NB4 (cell line): ENCODE measurements at places on chromosomes 2 and 18.
A peak's percentile ranks its signal among the peaks of the same experiment; 100 is the strongest.

DNA sequence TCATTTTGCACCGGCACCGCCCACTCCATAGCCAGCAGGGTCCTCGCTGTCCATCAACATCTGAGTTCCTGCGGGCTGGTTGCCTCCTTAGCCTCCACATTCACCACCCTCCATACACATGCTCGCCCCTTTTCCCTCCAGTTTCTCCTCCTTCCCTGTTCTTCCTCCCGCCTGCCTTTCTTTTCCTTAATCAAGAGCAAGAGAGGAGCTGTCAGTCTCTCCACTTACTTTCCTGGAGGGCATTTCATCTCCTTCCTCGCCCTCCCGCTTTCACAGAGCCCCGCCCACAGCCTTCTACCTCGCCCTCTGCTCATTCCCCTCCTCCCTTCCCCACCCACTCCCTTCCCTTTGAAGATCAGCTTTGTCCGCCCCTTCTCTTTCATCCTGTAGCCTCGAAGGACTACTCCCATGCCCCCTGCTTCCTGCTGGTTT is 13.8 kb upstream of the ZBTB7C start:
- no peak for DNase-seq

DNA sequence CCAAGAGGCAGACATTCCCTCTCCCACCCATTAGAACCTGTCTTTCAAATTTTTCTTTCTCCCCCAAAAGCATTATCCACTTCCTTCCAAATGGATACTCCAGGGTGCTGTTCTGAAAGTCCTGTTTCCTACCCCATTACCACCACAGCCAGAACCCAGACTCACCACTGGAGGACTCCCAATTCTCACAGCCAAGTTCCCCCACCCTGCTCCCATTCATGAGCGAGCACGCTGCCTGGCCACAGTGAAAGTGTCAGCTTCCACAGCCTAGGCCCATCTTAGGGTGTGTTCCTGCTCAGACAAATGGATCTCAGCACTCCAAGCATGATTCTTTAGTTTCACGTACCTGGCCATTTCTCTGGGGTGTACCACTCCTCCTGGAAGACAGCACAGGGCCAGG is 3.8 kb upstream of the ANKRD53 start:
- DNase-seq = no peak

DNA sequence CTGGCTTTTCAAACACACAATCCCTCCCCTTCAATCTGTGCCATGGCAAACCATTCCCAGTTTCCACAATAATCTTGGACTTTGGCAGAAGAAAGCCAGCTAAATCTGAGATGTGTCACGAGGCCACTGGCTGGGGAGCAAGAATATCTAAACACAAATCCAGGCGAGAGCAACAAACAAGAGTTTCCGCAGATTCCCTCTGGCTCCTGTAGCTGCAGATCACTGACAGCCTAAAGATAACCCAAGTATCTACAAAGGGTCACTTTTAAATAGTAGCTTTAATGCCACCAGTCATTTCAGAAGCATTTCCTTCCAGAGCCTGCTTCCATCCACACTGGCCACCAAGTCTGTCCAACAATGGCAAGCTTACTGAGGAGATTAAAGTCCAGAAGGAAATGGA is 86.9 kb downstream of the ACVR1 start:
- no peak for DNase-seq

DNA sequence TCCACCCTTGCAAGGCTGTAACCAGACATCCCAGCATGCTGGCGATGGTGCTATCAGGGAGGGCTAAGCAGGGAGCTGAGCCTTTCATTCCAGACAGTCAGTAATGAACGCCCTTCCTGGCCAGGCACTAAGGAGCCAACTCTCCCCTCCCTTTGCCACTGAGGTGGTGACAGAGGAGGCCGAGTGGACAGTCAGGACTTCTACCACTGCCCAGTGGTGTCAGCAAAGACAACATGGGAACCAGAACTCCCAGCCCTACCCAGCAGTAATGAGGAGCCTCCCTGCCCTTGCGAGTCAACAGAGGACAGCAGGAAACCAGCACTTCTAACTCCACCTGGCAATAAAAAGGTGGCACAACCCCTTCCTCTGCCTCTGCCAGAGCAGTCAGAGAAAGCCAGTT is 68.6 kb downstream of the ZAP70 start:
- DNase-seq = no peak

GRCh38 chr18:26893996-26894395 is 28.5 kb upstream of the AQP4 start:
- no peak for DNase-seq

DNA sequence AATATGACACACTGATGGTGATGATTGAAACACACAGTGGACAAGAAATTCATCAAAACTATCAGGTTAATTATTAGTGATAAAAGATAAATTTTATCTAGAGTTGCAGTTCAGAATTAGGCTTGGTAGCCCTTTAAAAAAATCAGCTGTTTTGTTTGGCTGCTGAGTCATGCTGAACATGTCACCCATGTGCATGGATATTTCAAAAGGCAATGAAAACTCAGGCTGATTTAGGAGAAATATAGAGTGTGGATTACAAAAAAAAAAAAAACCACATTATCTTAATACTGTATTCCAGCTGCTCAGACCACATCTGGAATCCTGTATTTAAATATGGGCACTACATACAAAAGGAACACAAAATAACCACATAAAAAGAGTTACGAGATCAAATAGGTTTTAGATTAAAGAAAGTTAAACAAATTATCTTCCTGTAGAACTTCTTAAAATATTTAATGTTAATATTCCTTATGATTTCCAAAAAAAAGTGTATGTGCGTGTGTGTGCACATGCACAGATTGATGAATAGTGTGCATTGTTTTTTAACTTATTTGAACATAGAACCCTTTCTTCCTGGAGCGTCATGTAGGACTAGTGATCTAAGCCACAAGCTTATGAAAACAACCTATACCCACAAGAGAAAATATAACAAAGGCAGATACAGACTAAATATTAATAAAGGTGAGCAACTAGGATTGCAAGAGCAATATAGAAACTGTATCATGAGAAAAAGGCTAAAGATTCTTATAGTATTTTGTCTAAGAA is 186.2 kb downstream of the STK39 start:
- DNase-seq = no peak

DNA sequence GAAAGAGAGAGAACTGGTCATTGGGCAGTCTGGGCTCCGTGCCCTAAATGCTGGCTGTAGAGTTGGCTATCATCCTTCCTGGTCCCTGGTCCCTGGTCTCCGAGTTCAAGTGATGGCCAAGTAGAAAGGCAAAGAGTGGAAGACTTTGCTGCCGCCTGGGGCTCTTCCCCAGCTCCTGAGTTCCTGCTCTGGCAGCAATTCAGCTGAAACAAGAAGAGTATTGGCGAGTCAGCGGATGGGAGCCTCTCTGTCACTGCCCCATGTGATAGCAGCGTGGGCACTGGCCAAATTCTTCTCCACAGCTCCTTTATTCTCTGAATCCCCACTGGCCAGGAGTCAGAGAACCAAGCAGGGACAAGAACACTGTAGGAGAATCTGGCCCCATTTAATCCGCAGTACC is 351.0 kb upstream of the POU3F3 start:
- DNase-seq = no peak

DNA sequence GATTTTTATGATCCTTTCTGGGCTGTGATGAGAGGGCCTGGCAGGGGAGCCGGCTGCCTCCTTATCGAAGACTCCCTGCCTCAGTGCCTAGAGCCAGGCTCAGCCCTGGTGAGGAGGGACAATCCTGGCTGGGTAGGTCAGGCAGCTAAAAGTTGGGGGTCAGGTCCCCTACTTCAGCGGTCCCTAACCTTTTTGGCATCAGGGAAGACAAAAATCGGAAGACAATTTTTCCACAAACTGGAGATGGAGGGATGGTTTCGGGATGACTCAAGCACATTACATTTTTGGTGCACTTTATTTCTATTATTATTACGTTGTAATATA is 53.1 kb downstream of the HS1BP3 start:
- DNase-seq = no peak

GRCh38 chr2:164453656-164454305 is 167.5 kb downstream of the GRB14 start:
- DNase-seq = no peak

DNA sequence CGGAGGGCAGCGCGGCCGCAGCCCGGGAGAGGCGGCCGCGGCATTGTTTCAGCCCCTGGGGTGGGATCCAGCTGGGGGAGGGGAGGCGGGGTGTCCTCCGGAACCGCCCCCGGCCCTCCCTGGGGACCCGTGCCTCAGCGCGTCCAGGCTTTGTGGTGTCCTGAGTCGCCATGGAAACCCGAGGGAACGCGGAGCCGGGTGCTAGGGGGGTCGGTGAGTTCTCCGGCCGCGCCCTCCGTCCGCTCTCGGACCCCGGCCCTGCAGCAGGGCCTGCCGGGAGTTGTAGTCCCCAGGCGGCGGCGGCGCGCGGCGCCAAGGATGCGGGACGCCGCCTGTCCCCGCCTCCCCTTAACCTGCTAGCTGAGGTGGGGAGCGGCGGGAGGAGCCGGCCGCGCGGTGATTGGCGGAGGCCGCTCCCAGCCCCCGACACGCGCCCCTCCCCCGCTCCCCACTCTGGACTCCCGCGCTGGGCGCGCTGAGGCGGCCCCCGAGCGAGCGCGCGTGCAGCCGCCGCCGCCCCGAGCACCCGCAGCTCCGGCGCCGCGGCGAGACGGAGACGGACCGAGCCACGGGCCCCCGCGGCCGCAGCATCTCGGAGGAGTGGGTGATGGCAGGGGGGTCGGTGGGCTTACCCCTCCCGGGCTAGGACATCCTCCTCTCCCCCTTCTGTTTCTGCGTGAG is at the start of gene DPYSL5:
Gene DPYSL5, plus strand, starts transcription at position 478 of the 681 bp plus-strand sequence. CDS start 50,368 bp downstream, outside the sequence.
- DNase-seq = peak; percentile 27

DNA sequence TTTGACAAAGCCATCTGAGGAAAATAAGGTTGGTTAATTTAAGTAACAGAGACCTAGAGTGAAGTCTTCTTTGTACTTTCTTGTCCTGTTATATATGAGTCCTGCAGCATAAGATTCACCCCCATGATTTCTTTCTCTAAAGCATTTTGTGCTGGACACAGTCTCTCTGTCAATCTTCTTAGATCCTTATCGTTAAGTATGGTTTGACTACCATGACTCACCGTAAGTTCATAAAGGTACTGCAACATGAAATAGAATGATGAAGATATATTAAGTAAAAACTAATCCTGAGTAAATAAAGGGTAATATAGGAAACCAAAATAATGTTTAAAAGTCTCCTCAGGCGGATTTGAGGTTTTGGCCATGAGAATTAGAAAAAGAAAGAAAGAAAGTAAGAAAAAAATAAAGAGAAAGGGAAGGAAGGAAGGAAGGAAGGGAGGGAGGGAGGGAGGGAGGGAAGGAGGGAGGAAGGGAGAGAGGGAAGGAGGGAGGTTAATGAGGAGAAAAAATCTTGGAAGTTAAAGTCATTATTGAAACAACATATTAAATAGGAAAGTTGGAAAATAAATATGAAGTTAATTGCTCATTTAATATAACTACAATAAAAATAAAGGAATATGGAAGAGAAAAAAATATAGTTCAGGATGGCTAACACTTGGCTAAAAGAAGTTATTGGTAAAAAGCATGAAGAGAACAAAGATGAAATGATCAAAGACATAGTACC is 980.3 kb upstream of the CDH2 start:
- no peak for DNase-seq
